ENCODE measurements at places on chromosomes 3 and 15.

DNA sequence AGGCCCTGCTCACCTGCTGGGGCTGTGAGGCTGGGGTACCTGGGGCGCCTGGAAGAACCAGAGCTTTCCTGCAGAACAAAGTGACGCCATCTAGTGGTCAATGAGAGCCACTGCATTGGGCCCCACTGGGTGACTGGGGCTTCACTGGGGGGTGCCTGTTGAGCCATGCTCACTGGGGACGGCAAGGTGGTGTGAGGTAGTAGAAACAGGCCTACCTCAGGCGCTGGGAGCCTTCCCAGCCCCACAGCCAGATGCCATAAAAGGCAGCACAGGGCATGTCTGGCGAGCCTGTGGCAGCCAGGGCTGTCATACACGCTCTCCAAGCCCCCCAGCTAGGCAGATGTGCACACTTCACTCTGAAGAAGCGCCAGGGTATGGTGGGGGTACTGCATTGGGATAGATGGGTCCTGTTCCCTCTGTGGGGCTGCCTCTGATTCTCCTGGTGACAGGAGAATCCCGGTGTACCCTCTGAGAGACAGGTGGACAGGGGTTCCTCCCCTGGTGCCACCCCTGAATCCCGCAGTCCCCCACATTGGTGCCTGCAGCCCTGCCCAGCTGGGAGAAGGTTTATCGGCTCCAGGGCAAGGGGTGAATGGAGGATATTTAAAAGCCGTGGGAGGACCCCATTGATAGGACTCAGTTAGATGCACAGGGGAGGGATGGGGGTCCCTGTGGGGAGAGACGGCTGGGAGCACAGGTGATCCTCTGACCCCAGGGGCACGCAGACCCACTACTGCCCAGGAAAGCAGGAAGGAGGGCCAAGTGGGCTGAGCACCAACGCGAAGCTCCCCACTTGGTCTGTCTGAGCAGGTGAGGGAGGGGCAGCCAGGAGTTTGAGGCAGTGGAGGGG lies 178.8 kb downstream of the NSMCE3 start:
- no peak for DNase-seq

GRCh38 chr15:59171067-59171397 lies 35.6 kb upstream of the LDHAL6B start:
- no peak for DNase-seq

- DNase-seq, result no peak
Measured at GRCh38 chr3:106333911-106334618, 465.3 kb upstream of the CBLB start.

- no peak for DNase-seq
Measured at GRCh38 chr3:103075282-103075681, 640.5 kb downstream of the ZPLD1 start.

DNA sequence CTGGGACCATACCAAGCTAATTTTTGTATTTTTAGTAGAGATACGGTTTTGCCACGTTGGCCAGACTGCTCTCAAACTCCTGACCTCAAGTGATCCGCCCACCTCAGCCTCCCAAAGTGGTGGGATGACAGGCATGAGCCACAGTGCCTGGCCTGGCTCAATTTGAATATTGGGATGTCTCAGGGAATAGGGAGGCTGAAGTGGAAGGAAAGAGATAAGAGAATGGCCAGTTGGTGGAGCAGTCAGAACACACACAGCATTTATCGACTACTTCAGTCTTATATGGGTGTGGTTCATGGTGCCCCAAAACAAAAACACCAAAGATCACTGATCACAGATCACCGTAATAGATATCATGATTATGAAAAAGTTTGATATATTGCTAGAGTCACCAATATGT lies 144.4 kb downstream of the GMNC start:
- no peak for DNase-seq

DNA sequence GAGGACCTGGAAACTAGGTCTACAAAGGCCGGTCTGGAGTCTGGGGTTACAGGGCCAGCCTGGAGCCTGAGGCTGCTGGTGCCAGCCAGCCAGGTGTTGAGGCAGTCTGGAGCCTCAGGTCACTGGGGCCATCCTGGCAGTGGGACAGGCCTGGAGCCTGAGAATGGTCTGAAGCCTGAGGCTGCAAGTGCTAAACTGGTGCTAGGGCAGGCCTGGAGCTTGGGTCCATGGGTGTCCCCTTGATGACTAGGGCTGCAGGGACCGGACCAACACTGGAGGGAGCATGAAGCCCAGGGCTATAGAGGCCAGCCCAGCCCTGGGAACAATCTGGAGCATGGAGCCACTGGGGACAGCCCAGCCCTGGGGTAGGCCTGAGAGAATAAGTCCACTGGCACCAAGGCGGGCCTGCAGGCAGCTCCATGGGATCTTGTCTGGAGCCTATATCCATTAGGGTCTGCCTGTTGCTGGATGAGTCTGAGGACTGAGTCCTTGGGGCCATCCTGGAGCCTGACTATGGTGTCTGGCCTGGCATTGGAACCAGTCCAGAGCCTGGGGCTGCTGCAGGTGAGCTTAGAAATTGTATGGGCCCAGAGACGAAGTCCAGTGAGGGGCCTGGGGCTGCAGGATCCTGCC lies 101.9 kb downstream of the GLDN start:
- no peak for DNase-seq

- no peak for DNase-seq
Measured at GRCh38 chr3:69607466-69608305, 131.6 kb upstream of the MITF start.

GRCh38 chr3:174440253-174440701 lies 418.9 kb upstream of the NAALADL2 start:
- no peak for DNase-seq

Data from frontal cortex (tissue), 4 donors.